Fibroblast of villous mesenchyme (primary cell): ENCODE measurements at places on chromosomes 13 and 19.

DNA sequence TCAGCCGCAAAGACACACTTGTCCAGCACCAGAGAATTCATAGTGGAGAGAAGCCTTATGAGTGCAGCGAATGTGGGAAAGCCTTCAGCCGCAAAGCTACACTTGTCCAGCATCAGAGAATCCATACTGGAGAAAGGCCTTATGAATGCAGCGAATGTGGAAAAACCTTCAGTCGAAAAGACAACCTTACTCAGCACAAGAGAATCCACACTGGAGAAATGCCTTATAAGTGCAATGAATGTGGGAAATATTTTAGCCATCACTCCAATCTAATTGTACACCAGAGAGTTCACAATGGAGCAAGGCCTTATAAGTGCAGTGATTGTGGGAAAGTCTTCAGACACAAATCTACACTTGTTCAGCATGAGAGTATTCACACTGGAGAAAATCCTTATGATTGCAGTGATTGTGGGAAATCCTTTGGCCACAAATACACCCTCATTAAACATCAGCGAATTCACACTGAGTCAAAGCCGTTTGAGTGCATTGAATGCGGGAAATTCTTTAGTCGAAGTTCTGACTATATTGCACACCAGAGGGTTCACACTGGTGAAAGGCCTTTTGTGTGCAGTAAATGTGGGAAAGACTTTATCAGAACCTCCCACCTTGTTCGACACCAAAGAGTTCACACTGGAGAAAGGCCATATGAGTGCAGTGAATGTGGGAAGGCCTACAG lies 6.8 kb downstream of the ZNF134 start:
- peak; percentile 10 for DNase-seq

- no peak for DNase-seq
Observed at GRCh38 chr13:90135558-90135957, 1211.9 kb upstream of the MIR17HG start.

- DNase-seq, result no peak
Observed at GRCh38 chr19:43483281-43483680, 17.9 kb upstream of the LYPD3 start.

- DNase-seq, result no peak
Observed at GRCh38 chr13:32676242-32676641, 90.0 kb downstream of the PDS5B start.

DNA sequence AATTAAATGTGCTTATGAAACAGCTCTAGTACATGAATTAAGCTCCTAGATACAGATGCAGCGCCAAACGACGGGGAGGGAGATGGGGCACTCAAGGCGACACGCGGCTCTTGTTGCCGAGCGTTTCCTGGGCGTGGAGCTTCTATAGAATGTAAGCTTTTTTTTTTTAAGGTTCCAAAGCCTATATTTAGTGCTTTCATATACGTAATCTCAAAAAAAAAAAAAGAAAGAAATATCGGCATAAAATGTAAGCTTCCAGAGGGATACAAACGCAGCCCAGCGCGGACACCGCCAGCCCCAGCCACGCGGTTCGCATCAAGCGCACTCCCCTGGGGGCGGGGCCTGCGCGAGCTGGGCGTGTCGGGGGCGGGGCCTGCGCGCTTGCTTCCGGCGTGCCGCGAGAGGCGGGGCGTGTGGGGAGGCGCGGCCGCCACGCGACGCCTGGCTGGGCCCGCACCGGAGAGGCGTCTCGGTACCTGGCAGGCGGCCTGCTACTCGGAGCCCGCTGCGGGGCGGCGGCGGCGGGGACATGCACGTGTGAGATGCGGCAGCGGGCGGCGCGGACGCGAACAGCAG lies at the start of gene URI1:
Gene URI1 (plus strand): TSS at position 412 of the 576 bp plus-strand sequence. CDS start 309 bp downstream, outside the sequence.
- DNase-seq, result peak; percentile 84

- DNase-seq, result no peak
Observed at GRCh38 chr13:95192998-95193397, 108.3 kb downstream of the ABCC4 start.

- peak; percentile 88 for DNase-seq
Observed at GRCh38 chr13:93180356-93180969, 46.1 kb upstream of the GPC6 start.

- DNase-seq, result peak; percentile 89
Observed at GRCh38 chr13:39023316-39023715, 14.6 kb downstream of the PROSER1 start.

DNA sequence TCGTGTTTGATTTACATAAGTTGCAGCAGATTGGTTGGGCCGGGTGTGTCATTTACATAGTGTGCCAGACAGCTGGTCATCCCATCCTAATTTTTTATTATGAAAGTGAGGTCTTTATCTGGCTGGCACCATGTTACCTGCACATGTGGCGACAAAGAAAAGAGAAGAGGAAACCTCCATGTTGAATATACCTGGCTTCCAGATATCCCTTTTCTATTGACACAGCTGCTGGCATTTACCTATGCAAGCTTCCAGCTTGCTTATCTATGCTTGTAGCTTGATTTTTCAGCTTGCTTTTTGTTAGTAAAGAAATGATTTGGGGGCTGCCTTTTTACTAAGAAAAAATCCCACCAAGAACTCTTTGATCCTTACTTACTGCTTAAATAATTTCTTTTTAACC lies 681.3 kb upstream of the SLITRK1 start:
- DNase-seq, result no peak

DNA sequence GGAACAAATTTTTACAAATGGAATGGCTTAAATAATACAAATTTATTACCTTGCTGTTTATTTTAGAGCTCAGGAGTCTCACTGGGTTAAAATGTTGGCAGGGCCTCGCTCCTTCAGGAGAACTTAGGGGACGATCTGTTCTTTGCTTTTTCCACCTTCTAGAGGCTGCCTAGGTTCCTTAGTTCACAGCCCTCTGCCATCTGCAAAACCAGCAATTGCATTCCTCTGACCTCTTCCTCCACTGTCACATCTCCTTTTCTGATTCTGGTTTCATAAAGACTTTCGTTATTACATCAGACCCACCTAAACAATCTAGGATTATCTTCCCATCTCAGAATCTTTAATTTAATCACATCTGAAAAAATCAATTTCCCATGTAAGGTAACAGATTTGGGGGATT lies 249.6 kb upstream of the SPRY2 start:
- DNase-seq, result no peak

DNA sequence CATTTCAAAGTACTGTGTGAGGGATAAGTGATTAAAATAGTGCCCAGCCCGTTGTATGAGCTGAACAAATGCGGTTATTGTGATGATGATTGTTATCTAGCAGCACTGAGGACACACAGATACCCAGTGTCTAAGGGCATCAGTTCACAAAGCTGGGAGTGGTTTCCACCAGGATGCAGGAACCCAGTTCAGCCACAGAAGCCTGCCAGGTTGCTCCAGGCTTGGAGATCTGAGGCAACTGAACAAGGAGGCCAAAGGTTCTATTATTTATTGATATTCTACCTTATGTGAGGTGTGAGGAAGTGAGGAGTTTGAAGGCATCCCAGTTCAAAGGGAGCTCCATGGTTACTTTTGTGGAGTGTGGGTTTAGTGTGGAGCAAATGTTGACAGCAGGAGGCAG lies 13.2 kb downstream of the DIAPH3 start:
- no peak for DNase-seq

DNA sequence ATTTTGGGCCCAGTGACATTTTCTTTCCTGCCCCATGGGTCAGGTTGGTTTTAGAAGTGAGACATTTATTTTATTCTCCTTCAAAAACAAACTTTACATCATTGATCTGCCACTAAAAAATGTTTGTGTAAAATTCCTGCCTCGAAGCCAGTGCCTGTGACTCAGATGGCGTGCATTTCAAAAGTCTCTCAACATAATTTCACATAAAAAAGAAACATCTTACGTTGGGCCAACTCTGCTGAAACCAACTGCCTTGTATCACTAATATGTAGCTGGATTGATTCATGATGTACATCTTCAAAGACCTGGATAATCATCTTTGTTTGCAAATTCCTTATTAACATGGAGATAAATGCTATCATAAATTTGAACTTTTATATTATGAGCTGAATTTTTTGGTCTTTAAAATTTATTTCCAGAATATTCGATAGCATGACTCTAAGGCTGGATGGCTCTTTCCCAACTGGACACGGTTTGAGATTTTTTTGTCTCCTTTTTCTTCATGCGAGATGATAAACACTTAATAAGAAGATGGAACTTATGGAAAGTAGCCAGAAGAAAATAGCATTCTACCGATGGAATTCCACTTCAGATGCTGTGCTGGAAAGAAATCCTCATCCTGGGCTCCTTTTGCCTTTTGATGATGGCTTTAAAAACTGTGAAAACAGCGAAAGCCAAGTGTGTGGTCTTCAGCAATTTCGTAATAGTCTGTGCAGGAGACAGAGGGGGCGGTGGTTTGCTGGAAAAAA lies 420.5 kb downstream of the FGF9 start:
- peak; percentile 38 for DNase-seq

GRCh38 chr13:60169239-60170031 lies 5.7 kb upstream of the DIAPH3 start:
- no peak for DNase-seq

- DNase-seq, result no peak
Observed at GRCh38 chr13:27472941-27473340, 22.6 kb upstream of the MTIF3 start.

DNA sequence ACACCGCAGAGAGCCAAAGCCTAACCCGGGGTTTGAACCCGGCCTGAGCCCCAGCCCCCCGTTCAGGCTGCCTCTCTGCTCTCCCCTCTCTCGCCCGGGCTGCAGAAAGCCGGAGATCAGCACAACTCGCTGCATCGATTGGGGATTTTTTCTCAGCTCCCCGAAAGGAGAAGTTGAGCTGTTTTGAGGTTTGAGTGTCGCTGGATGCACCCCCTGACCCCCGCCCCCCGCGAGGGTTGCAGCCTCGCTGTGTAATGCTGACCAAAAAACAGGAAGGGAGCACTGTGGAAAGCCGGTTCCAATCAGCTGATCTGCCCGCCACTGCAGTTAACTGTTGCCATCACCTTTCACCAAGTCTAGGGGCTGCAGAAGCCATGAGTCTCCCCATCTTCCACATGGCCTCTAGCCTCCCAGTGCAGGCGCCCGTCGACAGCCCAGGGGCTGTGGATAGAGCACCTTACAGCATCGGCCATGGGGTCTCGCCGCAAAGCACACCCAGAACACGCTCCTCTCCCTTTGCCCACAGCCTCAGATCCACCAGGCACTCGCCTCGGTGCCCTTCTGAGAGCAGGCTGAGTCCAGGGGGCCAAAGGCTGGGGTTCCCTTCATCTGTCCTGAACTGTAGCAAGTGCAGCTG lies 34.5 kb downstream of the MYO9B start:
- no peak for DNase-seq

GRCh38 chr13:103866048-103866447 lies 799.8 kb upstream of the SLC10A2 start:
- DNase-seq, result no peak

DNA sequence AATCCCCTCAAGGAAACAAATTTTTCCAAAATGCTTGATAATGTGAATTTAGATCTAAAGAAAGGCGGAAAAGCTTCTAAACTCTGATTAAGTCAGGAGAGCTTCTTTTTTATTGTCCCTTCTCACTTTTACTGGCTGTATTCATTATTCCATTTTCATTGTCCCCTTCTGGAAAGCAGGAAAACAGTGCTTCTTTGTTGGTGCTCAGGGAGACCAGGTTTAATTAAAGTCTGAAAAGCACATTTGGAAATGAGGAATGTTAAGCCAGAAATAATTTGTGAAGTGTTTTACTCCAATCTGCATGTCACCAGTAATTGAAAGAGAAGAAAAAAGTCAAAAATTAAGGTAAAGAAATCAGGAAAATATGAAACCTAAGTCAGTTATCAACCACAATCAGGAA lies 43.5 kb upstream of the TSC22D1 start:
- no peak for DNase-seq

DNA sequence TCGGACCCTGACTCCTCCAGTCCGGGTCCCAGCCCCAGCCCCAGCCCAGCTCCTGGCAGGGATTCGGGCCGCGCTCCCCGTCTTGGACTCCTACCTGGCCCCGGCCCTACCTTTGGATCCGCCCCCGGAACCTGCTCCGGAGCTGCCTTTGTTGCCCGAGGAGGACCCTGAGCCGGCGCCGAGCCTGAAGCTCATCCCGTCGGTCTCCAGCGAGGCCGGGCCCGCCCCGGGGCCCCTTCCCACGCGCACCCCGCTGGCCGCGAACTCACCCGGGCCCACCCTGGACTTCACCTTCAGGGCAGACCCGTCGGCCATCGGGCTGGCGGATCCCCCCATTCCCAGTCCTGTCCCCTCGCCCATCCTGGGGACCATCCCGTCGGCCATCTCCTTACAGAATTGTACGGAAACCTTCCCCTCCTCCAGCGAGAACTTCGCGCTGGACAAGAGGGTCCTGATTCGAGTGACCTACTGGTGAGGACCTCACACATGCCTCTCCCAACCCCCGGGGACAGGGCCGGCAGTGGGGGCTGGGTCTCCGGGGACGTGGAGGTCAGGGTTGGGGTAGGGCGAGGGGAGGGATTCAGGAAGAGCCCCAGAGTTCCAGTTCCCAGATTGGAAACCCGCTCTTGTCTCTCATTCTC lies 732 bp downstream of the SELENOV start:
- no peak for DNase-seq

- DNase-seq, result no peak
Observed at GRCh38 chr13:40129467-40129866, 474.0 kb downstream of the COG6 start.

DNA sequence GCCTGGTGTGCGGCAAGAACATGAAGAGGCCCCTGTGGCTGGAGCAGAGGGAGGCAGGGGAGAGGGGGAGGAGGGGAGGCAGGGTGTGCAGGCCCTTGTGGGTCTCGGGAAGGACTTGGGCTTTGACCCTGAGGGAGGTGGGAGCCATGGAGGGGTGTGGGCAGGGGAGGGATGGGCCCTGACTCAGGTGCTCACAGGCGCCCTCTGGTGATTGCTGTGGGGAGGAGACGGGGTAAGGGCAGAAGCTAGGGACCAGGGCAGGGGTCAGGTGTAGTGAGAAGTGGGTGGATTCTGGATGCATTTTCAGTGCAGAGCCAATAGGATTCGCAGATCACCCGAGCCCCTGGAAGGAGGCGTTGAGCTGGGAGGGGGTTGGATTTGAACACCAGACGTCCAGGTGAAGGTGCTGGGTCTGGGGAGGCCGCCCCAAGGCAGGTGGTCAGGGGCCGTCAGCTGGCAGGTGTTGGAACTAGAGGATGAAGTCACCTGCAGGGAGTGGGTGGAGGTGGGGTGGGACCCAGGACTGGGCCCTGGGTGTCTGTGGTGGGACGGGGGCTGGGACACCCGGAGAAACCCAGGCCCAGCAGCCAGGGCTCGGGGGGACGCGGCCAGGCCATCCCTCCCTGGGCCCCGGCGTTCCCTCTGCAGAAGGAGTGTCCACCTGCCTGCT lies 185.4 kb downstream of the KDM4B start:
- DNase-seq, result peak; percentile 25

DNA sequence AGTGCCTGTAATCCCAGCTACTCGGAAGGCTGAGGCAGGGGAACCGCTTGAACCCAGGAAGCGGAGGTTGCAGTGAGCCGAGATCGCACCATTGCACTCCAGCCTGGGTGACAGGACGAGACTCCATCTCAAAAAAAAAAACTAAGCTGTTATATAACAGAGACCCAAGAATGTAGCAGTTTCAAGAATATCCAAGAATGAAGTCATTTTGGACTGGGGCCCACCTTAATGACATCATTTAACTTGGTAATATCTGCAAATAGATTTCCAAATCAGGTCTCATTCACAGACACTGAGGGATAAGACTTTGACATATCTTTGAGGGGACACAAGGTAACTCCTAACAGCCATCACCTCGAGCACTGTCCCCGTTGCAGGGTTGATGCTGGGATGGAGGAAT lies 36.5 kb upstream of the MRI1 start:
- no peak for DNase-seq

- DNase-seq, result no peak
Observed at GRCh38 chr13:24827799-24828198, 63.8 kb downstream of the RNF17 start.

GRCh38 chr19:18254546-18255503 lies 19.4 kb downstream of the IQCN start:
- no peak for DNase-seq
